Motor neuron (in vitro differentiated cells): ENCODE measurements at places on chromosomes 4 and X.
A peak's percentile ranks its signal among the peaks of the same experiment; 100 is the strongest.

- no peak for ATAC-seq
Observed at GRCh38 chr4:118120120-118120760, 86.0 kb downstream of the NDST3 start.

- no peak for ATAC-seq
Observed at GRCh38 chrX:46967547-46967946, 55.3 kb downstream of the JADE3 start.

- ATAC-seq, result no peak
Observed at GRCh38 chr4:147587041-147587440, 30.2 kb upstream of the TMEM184C start.

DNA sequence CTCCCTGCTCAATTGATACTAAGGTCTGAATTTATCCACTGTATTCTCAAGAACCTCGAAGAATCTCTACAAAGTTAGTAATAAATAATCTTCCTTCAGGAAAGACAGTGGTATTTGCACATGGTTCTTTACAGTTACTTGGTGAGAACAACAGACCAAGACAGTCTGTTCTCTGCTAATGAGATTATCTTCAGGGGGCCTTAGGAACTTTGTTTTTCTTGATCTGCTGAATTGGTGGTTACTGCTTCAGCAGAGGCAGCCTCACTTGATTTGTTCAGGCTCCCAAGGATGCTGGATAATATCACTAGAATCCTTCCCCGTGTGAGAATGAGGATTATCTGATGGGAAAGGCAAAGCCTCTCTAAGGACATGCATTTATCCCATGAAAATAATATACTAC is 64.8 kb downstream of the CBR4 start:
- no peak for ATAC-seq

DNA sequence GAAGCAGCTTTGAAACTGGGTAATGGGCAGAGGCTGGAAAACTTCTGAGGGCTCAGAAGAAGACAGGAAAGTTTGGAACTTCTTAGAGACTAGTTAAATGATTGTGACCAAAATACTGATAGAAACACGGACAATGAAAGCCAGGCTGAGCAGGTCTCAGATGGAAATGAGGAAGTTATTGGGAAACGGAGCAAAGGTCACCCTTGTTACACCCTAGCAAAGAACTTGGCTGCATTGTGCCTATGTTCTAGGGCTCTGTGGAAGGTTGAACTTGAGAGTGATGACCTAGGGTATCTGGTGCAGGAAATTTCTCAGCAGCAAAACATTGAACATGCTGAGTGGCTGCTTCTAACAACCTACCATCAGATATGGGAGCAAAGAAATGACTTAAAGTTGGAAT is 50.8 kb upstream of the FBXW7 start:
- no peak for ATAC-seq

- no peak for ATAC-seq
Observed at GRCh38 chr4:13601048-13601447, 26.5 kb downstream of the BOD1L1 start.

GRCh38 chr4:105248613-105249012 is 101.9 kb downstream of the TET2 start:
- no peak for ATAC-seq

GRCh38 chr4:122652379-122652778 is 31.5 kb upstream of the IL21 start:
- ATAC-seq, result no peak

GRCh38 chr4:149886786-149887490 is 71.3 kb upstream of the IQCM start:
- ATAC-seq, result no peak

DNA sequence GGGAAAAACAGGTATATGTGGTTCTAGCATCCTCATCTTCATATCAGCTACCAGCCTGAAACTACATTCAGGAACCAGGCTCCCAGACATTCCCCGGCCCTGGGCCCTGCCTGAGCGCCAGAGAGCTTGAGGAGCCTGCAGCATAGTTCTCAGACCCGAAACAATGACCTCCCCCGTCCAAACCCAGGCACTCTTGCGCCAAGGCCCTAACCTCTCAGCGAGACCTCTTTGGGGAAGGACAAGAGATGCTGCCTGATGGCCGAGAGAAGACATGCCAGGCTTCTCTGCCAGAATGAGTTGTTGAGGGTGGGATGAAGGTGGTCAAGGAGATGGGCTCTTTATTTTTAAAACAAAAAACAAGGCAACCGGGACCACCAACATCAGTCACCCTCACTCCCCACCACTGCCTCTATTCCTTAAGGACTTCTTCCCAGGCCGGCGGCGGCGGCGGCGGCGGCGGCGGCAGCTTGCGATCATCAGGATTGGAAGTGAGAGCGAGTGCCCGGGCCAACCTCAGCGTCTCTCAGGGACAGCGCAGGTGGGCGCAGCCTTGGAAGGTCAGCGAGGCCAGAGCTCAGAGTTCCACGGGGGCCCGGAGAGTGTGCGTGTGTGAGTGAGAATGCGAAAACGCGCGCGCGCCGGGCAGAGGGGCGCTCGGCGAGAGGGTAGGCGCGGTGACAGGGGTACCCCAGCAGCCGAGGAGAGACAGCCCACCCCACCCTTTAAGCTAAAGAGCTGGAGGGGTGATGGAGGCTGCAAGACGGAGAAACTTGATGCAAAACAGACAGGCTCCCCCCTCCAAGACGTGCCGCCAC is 601 bp downstream of the INPP4B start:
- peak; percentile 3 for ATAC-seq

- ATAC-seq, result no peak
Observed at GRCh38 chr4:159389756-159390155, 286.9 kb downstream of the RAPGEF2 start.

DNA sequence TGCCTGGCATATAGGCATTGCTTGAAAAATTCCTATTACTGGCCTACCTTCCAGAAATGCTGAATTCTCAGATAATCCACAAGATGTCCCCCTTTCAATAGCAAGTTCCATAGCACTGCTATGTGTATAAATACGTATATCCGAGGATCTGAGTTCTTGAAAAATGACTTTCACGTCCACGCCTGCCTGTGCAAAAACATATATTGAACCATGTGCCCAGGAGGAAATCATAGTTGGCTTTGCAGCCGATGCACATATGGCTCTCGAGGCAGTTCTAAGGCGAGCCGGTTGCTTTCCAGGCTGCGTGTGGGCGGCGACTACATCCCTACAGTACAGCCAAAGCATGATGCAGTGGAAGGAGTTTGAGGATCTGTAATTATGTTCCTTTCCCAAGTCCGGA is 55.4 kb upstream of the ESX1 start:
- ATAC-seq, result peak; percentile 84

DNA sequence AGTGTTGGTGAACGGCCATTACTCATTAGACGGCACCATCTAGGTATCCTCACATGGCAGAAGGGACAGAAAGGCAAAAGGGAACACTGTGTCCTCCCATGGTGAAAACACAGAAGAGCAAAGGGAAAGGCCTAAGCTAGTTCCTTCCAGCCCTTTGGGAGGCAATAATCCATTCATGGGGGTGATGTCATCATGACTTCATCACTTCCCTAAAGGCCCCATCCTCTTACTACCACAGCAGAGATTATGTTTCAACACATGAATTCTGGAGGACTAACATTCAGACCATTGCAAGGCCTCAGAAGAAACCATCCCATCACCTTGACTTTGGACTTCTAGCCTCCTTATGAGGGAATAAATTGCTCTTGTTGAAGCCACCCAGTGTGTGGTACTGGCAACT is 238.2 kb downstream of the MGST2 start:
- peak; percentile 61 for ATAC-seq

- no peak for ATAC-seq
Observed at GRCh38 chr4:98468709-98469108, 189.7 kb downstream of the TSPAN5 start.

DNA sequence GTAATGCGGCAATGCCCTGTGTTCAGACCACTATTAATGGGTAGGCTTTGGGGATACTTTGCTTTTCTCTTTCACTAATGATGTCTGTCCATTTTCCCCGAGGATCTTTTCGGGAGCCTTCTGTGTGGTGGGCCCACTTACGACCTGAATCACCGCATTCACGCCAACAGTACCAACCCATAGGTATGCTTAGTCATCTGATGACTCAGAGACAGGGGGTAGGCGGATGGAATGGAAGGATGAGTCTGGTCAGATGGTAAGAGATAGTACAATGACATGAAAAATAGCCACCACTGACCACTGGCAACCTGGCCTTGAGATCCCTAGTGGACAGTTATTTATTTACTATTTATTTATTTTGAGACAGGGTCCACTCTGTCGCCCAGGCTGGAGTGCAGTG is 76.0 kb upstream of the DHRSX start:
- no peak for ATAC-seq

DNA sequence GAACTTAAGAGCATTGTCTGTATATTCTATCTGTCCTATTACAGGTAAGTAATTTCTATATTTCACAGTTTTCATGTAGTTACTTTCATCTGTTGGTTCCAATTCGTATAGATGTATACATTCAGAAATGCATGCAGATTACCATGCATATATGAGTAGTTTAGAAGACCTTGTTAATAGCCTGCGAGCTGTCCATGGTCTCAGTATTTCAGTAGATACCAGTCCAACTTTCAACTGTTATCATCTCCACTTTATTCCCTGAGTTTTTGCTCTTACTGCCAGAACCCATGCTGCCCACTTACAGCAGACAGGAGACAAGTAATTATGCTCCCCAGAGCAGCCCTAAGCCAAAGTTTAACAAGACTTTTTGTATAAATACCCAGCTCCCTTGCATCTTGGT is 37.7 kb downstream of the VEGFC start:
- no peak for ATAC-seq

DNA sequence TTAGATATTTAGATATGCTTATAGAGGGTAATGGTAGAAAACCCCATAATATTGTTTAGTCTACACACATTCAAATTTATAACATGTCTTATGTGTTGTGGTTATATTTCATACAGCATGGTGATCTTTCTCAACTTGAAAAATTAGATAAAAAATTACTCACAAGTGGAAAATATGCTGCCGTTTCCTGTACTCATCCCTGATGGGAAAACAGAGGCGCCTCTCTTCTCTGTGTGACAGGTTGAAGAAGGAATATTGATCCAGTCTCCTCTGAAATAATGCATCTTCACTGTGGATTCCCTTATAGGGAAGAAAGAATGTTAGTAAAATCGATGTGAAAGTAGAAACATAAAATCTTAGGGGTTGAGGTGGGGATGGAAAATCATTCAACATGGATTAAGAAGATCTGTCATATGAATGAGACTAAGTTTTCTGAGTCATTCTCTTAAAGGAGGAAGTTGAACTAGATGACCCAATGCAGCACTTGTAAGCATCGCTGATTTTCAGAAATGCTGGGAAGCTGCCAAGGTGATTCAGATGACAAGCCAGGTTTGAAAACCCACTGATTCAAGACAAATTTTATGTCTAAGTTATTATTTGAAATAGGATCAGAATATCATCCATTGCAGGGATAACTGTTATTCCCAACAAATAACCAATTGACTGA is 70.7 kb downstream of the ANKRD50 start:
- ATAC-seq, result no peak

DNA sequence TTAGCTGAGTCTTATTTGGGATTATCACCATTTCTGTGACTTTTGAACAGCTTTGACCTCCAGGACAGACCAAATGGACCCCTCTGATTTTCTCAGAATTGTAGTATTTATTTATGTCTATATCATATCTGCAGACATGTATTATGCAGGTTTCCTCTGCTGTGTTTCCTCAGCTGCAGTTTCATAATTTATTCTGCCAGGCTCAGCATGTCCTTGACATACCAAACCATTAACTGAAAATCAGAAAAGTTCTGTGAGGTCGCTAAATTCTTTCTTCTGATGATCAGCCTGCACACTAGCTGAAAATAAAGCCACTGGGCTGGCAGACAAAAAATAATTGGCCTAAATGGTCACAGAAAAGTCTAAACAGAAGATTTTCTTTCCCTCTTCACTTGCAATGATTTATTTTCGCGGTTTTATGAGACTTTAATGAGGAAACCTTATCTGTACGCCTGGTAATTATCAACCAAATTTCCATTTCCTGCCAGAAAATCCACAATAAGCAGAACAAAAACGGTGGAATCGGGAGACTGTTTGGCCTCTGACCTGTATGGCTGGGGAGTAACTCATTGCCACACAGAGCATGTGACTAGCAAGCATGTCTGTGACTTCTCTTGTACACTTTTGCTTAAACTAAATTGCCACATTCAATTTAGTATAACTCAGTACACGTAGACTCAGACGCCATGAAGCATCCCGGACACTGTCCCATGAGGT is 150.9 kb downstream of the ENPP6 start:
- no peak for ATAC-seq

DNA sequence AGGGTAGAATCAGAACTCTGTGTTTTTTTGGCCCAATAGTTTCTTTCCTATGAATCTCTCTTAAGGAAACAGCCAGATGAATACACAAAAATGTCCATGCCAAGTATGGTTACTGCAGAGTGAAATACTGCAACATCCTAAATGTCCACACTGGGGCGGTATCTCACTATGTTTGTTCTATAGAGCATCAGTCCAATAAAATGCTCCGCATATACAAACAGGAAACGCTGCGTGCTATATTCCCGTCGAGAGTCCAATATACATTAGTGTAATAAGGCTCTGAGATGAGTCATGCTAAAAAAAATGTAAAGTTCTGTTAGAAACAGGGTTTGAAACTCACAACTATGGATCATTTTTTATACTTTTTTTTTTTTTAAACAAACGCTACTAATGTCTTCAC is 72.9 kb upstream of the ENOX2 start:
- ATAC-seq, result peak; percentile 78

DNA sequence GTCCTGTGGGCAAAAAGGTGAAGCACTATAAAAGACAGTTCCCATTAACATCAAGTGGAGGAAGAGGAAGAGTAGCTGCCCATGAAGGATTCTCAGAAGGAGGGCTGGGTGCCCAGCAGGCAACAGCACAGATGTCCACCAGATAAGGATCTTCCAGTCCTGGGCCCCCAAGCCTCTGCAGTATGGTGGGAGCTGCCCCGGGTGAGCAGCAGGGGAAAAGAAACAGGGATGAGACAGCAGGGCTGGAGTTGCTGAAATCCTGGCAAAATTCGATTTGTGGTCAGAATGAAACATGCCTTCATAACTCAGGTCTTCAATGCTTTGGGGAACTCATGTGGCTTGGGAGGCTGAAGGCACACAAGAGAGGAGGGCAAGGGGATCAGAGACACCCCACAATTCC is 94.6 kb downstream of the RASL11B start:
- no peak for ATAC-seq

DNA sequence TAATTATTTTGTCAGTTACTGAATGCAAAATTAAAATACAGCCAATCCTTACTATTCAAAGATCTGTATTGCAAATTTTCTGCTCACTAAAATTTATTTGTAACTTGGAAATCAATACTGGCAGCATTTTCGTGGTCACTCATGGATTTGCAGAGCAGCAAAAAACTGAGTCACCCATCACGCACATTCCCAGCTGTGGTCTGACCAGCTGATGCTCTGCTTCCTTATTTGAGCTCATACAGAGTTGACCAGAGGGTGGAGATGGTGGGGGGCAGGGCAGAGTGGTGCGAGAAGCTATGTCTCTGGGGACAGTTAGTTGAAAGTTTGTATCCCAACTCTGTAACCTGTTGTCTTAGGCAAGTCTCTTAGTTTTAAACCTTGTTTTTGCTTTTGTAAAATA is 214.8 kb downstream of the SPCS3 start:
- no peak for ATAC-seq

- no peak for ATAC-seq
Observed at GRCh38 chr4:76982638-76983584, 33.4 kb downstream of the SEPTIN11 start.

- ATAC-seq, result peak; percentile 83
Observed at GRCh38 chrX:72101597-72102037, 30.1 kb downstream of the RTL5 start.

GRCh38 chr4:7693237-7693608 is 246.4 kb downstream of the AFAP1 start:
- no peak for ATAC-seq

- no peak for ATAC-seq
Observed at GRCh38 chr4:18869166-18869565, 847.6 kb upstream of the LCORL start.

- ATAC-seq, result no peak
Observed at GRCh38 chrX:148713981-148714380, 213.6 kb downstream of the AFF2 start.
